Cerebellum (tissue), 4 donors: ENCODE measurements at places on chromosomes 11 and 22. TPM values are rescaled to one million over a fixed set of nuclear protein-coding genes. Genes with fewer than 3 reads are reported as not detected.
A peak's percentile ranks its signal among the peaks of the same experiment; 100 is the strongest.

GRCh38 chr11:117826832-117827231 lies 2.3 kb upstream of the FXYD2 start:
- DNase-seq: no peak

GRCh38 chr11:371716-372590 lies 2.7 kb downstream of the B4GALNT4 start:
- DNase-seq: no peak

DNA sequence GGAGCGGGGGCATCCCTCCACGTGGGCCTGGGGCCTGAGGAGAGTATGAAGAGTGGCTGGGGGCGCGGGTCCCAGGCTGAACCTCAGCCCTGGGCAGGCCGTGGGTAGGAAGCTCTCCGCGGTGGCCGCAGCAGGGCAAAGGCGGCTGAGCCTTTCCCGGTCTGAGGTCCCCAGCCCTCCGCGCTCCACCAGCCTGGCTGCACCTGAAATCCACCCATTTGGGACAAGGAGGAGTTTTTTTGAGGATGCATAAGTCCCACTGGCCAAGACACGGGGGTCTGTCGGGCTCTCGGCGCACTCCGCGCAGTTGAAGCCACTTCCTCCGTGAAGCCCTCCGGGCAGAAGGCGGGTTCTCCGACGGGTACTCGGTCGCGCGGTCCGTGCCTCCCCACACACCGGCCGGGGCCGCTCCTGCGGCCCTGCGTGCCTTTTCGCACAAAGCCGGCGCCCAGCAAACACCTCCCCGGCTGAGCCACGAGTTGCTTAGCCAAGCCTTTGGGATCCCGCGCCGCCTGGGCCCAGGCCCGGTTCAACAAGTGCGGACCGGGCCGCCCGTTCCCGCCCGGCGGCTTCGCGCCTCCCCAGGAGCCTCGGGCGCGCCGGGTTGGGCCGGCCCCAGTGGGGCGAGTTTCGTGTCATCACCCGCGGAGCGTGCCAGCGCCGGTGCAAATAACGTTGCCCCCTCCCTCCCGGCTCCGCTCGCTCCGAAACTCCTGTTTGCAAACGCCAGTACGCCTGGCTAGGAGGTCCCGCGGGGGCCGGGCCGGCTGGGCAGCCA lies 666 bp upstream of the OVOL1 start:
- DNase-seq: no peak

GRCh38 chr11:4039011-4039410 lies 55.6 kb upstream of the RRM1 start:
- no peak for DNase-seq

- no peak for DNase-seq
Measured at GRCh38 chr11:122091835-122092234, 24.2 kb downstream of the BLID start.

DNA sequence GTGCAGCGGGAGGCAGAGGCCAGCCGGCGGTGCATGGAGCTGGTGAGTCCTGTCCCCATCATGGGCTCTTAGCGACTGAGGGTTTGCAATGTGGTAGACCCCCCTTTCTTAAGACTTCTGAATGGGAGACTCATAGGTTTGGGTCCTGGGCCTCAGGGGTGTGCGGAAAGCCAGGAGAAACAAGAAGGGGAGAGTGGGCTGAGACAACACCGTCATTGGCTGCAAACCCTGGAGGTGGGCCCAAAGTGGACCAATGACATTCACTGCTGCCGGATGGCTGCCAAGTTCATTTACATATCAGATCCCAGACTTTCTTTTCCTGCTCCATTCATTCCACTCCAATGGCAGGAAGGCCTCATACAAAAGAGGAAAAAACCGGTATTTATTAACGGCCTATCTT lies 213.3 kb downstream of the MYO18B start:
- no peak for DNase-seq

GRCh38 chr11:118961591-118961990 lies 5.5 kb downstream of the UPK2 start:
- no peak for DNase-seq

- DNase-seq: no peak
Measured at GRCh38 chr11:110738641-110739040, 26.4 kb upstream of the ARHGAP20 start.

GRCh38 chr22:27892811-27893210 lies 26.2 kb downstream of the PITPNB start:
- no peak for DNase-seq

- no peak for DNase-seq
Measured at GRCh38 chr11:15541079-15541478, 426.4 kb downstream of the INSC start.

GRCh38 chr11:86919557-86920210 lies 35.5 kb downstream of the FZD4 start:
- DNase-seq: peak; percentile 28

- DNase-seq: no peak
Measured at GRCh38 chr11:129929721-129930120, 34.3 kb upstream of the NFRKB start.

- no peak for DNase-seq
Measured at GRCh38 chr11:2590131-2590964, 109.4 kb downstream of the KCNQ1OT1 start.

DNA sequence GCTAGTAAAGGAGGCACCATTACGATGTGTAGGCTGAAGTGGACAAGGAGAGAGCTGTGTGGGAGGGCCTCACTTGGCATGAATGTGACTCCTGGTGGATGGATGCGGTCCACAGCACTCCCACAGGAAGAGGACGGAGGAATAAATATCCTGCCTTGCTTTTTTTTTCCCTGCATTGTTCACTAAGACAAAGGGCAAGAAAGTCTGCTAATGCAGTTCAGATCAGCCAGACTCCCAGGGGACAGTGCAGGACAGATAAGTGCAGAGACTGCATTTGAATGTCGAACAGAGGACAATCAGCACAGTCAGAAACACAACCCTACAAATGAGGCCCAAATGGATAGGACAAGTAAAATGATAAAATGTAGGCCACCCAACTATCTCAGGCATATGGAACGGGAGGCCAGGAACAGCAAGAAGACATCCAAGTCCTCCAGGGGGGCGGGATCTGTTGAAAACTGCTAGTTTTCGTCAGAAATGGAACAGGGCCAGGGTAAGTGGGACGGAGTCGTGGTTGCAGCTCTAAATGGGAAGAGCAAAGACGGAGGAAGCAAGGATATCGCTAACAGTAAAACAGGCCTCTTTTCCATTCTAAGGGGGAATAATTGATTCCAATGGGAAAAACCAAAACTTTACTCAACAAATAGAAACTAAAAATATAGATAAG lies 25.2 kb upstream of the OR8B8 start:
- DNase-seq: no peak

DNA sequence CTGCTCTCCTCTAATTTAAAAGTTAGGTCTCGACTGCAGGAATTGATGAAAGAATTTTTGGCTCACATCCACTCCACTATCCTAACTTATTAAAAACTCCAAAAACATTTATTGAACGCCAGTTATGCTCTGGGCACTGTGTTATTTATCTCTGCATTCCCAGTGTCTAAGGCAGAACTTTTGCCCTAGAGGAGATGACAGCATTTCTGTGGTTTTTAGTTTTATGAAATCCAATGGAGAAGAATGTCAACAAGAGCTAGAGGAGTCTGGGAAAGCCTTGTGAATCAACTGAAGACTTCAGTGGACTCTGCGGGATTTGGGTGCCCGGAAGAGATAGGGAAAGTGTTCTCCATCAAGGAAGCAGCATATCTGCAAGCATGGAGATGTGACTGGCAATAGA lies 217.0 kb upstream of the PGR start:
- no peak for DNase-seq

GRCh38 chr11:124835918-124836317 lies 29.3 kb upstream of the ROBO3 start:
- no peak for DNase-seq

GRCh38 chr11:66133216-66133775 lies 63.2 kb downstream of the PACS1 start:
- peak; percentile 59 for DNase-seq

The GTSE1 gene
- total RNA-seq: 6.2 TPM

The EXPH5 gene
- total RNA-seq: 8.8 TPM

The DAGLA gene
- total RNA-seq: 6.8 TPM

The RASD2 gene
- 1.5 TPM for total RNA-seq

The KCNQ1OT1 gene
- 12.0 TPM for total RNA-seq

The CRYAB gene
- 6.0 TPM for total RNA-seq

The TMEM191C gene
- 5.6 TPM for total RNA-seq

The CXCR5 gene
- not detected for total RNA-seq
